IPS DF 19.7 (cell line): ENCODE measurements at places on chromosomes 1 and 21.

DNA sequence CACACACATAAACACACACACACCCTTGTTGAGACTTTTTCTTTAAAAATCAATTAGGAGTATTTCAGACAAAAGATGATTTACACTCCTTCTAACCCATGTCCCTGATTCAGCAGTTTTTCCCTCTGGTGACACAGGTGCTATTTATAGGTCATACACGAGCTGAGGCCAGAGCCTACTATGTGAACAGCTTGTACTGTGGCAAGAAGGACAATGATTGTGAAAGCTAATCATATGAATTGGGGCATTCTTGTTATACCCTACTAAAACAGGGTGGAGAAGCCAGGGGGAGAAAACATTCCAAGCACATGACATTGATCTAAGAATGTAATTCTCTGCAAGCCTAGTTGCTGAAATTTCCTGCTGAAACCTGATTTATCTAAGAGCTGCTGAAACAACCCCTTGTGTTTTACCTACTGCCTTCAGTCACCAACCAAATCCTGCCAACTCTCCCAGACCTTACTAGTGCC, 60.3 kb downstream of the XCL1 start:
- no peak for DNase-seq

DNA sequence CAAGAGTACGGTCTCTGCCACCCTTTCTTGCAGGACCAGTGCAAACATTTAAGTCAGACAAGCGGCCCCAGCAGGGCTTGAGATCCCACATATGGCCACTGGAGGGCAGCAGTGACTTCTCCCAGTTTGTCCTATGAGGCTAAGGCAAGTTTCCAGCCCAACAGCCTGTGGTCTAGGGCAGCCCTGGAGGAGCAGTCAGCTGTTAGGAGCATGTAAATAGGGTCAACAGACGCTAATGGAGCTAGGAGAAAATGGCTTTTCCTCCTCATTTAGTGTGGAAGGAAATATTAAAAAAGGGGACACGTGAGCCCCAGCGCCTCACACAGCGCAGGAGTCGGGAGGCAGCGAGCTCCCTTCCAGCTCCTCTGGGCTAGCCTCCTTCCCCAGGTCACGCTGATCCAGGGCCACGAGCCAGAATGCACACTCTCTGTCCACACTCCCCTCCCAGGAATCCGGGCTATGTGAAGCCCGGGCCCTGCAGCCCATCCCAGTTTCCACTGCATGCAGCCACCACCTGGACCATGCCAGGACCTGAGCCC, 95.6 kb downstream of the LAMC2 start:
- DNase-seq = peak; percentile 75

- DNase-seq = no peak
These were observed 51.1 kb downstream of the KCNJ6 start for GRCh38 chr21:37865156-37865555.

DNA sequence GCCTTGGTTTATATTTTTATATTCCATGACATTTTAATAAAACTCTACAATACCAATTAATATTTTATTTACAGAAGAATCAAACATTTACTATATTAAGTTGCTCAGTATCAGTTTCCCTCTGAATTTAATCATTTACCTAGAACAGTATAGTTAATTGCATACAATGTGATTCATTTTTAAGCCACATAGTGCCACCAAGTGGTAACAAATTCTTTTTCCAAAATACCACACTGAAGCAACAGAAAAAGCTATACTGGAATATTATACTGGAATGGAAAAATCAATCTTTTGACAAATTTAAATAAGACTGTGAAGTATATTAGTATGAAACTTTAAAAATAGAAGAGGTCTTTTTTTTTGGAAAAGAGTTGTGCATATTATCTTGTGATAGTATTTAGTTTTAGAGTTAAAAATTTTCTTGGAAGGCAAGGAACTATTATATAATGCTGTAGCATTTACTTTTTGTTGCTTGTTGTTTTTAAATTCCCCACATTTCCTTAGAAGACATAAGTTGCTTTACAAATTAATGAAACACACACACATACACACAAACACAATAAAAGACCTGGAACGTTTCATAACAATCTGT, 57.3 kb downstream of the ZNF644 start:
- DNase-seq = no peak

- DNase-seq = no peak
These were observed 15.9 kb upstream of the NIBAN1 start for GRCh38 chr1:184990204-184990603.

- DNase-seq = no peak
These were observed 41.8 kb downstream of the KIFAP3 start for GRCh38 chr1:170032531-170033280.

DNA sequence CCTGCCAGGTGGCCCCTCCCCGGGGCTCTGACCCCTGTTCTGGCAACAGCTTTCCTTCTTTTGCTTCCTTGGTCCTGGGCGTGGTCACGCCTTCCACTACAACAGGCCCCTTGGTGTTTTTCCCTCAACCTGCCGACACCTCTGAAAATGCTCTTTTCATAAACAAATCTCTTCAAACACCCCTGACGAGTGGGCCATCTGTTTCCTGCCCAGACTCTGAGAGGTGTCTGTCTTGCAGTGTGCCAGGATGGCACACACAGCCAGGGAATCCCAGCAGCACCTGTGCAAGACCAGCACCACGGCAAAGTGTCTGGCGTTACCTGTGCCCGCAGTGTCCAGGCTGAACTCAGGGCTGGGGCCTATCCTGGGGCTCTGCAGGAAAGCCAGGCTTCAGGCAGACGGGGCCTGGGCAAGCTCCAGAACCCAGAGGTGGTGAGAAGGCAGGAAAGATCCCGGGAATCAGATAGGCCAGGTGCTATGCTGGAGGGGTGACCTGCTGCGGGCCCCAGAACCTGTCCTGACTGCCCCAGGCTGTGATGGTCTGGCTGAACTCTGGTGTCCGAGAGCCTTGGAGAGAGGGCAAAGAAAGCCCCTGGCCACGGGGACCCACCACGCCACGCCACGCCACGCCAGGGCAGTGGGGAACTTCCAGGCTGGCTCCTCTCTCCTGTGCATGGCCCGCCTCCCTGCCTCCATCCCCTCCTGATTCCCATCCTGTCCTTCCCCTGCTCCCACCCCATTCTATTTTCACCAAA, 88.9 kb downstream of the SIK1 start:
- no peak for DNase-seq

DNA sequence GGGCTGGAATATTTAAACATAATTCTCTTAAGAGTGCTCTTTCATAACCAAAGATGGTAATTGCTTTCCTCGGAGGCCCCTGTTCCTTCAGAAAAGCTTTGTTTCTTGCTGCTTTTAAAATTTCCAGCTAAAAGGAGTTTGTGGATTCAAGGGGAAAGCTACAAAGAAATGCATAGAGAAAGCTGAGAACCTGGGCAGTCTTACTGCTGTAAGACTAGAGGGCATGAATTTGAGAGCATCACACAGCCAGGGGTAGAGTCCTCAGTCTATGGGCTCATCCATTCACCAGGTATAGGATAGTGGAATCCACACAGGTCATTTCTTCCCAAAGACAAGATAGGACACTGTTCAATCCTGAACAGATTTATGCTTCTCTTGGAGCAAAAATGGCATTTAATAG, 186.3 kb upstream of the PLD5 start:
- DNase-seq = no peak

DNA sequence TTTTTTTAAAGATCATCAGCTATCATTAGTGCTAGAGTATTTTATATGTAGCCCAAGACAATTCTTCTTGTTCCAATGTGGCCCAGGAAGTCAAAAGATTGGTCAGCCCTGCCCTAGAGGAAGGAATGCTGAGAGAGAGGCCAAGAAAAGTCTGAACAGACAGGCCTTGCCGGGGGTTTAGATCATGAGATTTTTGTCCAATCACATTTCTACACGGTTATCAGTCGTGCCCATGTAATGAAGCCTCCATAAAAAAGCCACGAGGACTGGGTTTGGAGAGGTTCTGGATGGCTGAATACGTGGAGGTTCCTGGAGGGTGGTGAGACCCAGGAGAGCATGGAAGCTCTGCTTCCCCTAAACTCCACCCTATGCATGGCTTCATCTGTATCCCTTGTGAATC, 24.3 kb upstream of the ENO1 start:
- DNase-seq = no peak

GRCh38 chr1:160208557-160209320, 3.6 kb downstream of the PEA15 start:
- DNase-seq = no peak

GRCh38 chr1:113194846-113195830, 122.1 kb downstream of the LRIG2 start:
- DNase-seq = no peak

DNA sequence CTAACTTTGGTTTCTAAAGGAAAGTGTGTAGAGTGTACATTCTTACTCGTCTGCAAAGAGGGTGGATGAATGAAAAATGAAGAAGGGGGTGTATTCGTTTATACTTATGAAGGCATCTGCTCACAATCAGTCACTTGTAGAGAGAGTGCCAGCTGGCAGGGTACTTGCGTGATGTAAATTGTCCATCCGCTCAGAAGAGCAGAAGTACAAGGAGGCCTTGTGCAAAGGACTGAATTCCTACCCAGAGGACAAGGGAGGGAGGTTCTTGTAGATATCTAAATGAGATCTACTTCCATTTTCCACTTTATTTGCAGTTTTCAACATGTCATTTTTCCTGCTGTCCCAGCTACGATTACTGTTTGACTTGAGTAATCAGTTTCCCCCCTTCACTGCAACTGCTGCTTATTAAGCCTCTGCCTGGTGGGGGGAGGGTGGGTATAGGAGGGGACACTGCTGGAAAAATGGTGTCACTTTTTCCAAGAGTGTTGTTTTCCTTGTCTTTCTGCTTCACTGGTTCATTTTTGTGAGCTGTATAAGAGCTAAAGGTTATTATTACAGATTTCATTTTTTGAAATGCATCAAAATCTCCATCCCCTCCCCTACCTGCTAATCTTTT, 67.3 kb downstream of the LAMC1 start:
- no peak for DNase-seq

- no peak for DNase-seq
These were observed 282.2 kb downstream of the NPHP4 start for GRCh38 chr1:5709976-5710375.

GRCh38 chr1:70528590-70529333, 117.7 kb downstream of the CTH start:
- peak; percentile 33 for DNase-seq

DNA sequence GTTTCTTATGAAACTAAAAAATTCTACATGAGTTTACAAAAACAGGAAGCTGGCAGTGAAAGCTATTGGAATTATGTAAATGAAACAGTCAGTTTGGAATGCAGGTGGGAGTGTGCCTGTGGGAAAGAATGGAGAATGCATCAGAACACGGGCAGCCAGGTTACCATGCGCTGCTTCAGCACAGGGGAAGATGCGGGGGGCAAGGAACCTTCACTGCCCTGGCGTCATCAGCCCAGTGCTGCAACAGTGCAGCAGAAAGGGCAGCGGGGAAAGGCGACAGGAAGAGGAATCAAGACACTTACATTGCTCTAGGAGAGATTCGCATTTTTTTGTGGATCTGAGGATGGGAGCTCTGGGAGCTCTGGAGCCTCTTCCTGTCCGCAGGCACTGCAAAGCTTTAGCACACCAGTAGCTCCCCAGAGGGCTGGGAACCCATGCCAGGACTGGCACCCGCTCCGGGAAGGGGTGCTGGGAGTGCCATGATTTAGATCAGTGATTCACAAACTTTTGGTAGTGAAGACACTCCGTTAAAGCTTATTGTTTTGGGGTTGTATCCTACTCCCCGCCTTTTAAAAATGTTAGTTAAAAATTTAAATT, 64.1 kb upstream of the WDR26 start:
- peak; percentile 94 for DNase-seq

DNA sequence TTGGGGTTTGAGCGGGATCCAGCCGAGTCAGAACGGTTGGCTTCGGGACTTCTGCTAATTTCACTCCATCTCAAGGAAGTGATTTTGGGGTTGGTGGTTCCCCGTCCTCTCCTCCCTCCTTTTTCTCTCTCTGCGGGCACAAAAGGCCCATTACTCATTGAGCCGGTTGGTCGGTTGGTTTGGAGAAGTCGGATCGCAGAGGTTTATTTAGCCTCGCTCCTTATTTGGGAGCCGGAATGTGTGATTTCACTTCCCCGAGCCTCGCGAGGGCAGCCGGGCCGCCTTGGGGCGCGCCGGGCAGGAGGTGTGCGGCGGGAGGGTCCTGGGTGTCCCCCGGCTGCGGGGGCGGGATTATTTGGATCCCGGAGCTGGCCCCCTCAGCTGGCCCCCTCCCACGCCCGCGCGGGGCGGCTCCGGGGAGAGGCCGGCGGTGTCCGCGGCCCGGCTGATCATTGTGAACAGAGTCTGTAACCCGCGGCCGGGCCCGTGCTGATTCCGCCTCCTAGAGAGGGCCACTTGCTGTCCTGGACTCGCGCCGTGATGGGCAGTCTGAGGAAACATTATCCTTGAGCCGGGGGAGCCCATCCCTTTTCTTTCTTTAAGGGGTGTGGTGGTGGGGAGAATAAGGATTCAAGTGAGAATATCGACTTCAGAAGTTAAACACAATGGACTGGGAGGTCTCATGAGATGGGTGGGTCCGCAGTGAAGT, 1.2 kb downstream of the MAPKAPK2 start:
- DNase-seq = no peak

DNA sequence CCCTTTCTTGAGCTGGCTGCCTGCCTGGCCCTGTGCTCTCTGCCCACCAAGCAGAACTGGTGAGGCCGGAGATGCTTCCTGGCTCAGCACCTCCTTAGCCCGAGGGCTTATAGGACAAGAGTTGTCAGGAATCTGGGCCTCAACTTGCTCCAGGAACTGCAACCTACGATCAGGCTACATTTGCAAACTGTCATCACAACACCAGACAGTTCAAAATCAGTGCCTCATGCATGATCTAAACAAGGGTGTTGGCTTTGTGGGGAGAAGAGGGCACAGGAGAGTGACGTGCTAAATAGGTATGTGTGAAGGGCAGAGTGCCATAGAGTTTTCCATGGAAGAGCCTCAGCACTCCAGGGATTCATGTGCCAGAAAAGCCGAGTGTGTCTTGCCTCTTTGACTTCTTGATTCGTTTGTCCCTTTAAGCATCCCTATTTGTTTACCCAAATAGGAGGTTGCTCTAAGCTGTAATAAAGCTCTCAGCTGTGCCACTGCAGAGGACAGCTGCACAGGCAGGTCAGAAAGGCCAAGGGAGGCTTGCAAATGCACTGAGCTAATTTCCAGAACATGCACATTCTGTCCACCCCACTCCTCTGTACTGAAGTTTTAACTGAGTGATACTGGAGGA, 30.2 kb upstream of the NEK2 start:
- DNase-seq = no peak

GRCh38 chr1:1033009-1033587, 13.2 kb downstream of the AGRN start:
- peak; percentile 72 for DNase-seq

- DNase-seq = no peak
These were observed 38.4 kb downstream of the VAV3 start for GRCh38 chr1:107926436-107927080.

DNA sequence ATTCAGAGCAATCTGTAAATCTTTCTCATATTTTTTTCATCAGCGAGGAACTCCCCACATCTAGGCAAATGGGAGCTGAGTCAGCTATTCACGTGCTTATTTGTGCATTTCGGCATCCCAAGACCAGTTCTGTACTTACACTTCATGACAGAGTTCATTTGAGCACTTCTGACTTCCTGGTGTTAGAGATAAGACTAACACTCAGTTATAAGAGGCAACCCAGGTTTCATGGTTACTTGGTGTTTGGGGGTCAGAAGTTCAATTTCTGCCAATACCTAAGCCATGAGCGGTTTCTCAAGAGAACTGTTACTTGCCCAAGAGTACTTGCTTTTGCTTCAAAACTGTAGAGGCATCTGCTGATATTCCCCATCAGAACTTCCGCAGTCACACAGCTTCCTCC, 24.1 kb upstream of the DESI2 start:
- DNase-seq = no peak

GRCh38 chr1:198330982-198331615, 174.3 kb downstream of the NEK7 start:
- no peak for DNase-seq
